ENCODE measurements at places on chromosomes 4 and X. TPM values are rescaled to one million over a fixed set of nuclear protein-coding genes. Genes with fewer than 3 reads are reported as not detected.

DDIT4L gene
- 2.0 TPM for total RNA-seq

HS3ST1 gene
- 0.77 TPM for total RNA-seq

DNA sequence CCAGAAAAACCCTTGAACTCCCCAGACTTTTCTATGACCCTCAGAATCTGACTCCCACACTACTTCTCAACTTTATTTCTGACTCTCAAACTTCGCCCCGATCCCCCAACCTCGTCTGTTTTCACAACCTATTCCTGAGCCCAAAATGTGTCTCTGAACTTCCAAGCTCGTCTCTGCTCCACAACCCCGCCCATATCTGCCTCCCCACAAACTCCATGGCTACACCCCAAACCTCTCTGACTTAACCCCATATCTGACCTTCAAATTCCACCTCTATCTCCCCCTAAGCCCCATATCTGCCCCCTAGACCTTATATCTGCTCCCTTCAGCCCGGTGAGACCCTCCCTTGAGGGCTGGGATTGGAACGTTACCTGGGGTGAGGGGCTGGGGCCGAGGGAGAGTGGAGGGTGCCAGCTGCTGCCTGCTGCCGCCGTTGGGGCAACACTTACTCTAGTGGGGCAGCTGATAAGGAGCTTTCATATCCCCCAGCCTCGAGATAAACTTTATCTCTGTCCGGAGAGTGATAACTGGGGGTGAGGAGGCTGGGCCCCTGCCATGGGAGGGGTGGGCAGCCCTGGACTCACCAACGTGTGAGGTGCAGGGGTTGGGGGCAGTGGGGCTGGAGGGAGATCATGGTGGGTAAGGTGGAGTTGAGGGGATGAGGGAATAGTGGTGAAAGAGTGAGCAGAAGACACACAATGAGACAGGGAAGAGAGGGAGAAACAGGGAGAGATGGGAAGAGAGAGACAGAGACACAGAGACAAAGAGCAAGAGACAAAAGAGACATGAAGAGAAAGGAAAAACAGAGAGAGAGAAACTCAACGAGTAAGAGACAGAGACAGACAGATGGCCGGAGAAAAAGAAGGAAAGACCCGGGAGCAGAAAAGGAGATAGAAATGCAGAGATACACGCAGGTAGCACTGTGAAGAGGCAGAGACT is 1.4 kb downstream of the GATA1 start:
- DNase-seq = no peak

- no peak for DNase-seq
These were observed 226.1 kb downstream of the COX18 start for GRCh38 chr4:72843466-72843865.

DNA sequence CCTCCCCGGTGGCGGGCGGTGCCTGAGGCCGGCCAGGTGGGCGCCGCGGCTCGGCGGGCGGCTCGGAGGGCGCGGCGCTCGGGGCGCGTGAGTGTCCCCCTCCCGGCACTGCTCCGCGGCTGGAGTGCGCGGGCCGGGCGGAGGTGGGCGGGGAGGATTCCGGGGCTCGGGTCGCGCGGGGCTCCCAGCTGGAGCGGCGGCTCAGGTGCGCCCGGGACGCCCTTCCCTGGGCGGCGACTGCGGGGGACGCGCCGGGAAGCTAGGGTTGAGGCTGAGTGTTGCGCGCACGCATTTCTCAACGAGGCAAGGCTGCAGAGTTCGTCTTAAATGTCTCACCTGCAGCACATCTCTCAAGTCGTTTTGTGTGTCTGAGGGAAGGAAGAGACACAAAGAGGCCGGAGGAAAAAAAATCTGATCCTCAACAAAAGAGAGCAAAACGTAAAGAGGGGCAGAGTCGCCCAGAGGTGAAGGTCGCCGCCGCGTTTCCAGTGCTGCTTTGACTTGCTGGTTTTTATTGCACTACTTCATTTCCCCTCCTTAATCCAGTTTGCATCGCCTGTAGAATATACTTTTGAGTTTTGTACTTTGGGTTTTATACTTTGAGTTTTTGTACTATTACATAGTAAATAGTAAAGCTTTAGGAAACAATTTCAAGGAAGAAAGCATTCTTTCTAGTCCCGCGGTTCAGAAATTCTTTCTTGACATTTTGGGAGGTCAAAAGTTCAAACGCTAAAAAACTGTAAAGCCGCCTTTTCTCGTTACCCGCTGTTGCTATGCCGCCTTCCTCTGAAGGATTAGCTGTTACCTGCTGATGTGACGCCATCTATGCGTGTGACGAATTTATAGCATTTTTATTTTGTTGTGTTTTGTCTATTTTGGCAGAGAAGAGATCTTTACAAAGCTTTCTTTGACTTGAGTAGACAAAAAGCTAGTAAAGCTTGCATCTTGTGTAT is 106.5 kb upstream of the STOX2 start:
- DNase-seq = no peak

DNA sequence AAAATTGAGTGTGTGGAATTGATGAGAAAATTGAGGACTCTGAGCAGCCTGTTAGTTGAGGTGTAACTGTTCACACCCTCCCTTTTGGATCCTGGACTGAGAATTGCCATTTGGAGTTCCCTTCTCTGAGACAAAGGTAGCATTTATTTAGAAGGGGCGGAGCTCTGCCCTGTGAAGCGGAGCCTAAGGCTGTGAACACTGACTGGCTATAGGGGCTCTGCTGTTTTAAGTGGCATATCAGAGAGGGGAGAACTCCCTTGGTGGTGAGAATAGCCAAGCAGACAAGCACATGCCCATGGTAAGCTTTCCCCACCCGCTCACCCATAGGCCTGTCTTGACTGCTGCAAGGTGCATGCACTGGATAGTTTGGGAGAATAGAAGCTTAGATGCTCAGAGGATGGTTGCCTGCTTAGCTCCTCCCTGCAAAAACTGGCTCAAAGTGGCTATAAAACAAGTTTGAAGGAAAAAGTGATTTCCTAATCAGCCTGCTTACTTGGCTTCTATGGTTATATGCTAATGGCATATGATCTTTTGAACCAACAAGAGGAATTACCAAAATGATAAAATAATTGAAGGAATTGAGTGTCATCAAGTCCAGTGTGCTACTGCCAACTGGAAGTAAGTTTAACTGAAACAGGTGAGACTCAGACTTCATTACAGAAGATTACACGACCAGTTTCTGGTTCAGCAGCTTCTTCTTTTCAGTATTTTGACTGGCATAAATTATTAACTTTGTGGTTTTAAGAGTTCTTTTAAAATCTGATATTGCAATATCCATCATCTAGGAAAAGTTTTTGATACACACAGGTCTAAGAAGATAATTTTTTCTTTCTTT is 108.4 kb downstream of the AFF1 start:
- DNase-seq = no peak

DNA sequence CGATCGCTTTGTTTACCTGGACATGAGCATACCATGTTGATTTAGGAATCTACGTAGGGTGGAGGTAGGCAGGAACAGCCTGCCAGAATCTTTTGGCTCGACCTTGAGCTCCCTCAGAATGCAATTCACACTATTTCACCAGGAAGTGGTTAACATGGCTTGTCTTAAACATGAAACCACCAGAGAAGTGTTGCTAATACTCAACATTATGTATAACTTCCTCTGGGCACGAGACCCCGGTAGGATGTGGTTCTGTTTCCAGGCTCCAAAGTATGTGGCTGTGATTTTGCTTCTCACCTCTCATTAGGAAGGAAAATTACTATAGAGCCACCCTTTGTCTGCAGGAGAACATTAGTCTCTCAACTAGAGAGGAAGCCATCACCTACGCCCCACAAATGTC is 59.0 kb upstream of the VCX3B start:
- DNase-seq = no peak

- DNase-seq = no peak
These were observed 100.4 kb downstream of the ITM2A start for GRCh38 chrX:79266702-79267101.

GRCh38 chr4:20297261-20297660 is 45.6 kb downstream of the SLIT2 start:
- no peak for DNase-seq

- no peak for DNase-seq
These were observed 310.3 kb upstream of the SLIT2 start for GRCh38 chr4:19941434-19941833.

GRCh38 chr4:73080789-73081188 is 11.3 kb upstream of the COX18 start:
- DNase-seq = no peak

GRCh38 chr4:124427095-124427767 is 285.3 kb downstream of the ANKRD50 start:
- peak; percentile 95 for DNase-seq

- no peak for DNase-seq
These were observed 170.5 kb upstream of the PITX2 start for GRCh38 chr4:110793381-110793801.
